ENCODE measurements at places on chromosomes 16 and 17. TPM values are rescaled to one million over a fixed set of nuclear protein-coding genes. Genes with fewer than 3 reads are reported as not detected.

DNA sequence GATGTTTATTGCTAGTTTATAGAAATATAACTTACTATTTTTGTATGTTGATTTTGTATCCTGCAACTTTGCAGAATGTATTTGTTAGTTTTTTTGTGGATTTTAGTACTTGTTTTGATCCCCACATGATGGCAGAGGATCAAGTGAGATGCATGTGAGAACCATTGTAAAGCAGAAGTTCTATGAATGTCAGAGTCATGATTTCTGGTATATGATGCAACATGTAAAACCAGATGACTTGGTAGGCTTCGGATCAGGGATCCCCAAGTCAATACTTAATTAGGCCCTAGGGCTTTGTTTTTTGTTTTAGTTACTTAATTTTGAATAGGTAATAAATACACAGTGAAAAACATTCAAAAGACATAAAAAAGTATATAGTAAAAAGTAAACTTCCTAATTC lies 45.8 kb downstream of the ESRP2 start:
- no peak for DNase-seq

DNA sequence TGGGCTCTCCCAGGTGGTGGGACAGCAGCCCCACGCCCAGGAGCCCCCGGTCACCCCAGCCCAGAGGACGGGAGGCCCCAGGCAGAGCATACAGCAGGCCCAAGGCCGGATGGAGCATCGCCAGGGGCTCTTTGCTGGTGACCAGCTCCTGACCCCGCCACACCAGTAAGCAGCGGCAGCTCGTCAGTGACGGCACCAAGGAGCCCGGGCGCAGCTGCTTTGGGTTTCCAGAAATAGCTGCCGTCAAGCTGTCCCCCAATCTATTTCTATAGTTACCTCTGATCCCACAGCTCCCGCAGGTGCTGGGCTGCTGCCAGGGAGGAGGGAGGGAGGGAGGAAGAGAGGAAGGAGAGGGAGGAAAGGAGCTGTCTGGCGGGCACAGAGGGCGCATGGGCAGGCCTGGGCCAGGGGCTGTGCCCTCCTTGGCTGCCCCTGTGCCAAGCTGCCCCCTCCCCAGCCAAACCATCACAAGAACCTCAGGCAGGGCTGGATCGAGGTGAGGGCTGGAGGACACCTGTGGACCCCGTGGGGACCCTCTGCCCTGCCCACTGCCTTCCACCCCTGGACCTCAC lies 10.8 kb upstream of the RASD1 start:
- no peak for DNase-seq

- DNase-seq: no peak
Observed at GRCh38 chr16:71811261-71811803, 2.7 kb upstream of the AP1G1 start.

GRCh38 chr17:28369684-28370034 lies 448 bp downstream of the VTN start:
- no peak for DNase-seq

DNA sequence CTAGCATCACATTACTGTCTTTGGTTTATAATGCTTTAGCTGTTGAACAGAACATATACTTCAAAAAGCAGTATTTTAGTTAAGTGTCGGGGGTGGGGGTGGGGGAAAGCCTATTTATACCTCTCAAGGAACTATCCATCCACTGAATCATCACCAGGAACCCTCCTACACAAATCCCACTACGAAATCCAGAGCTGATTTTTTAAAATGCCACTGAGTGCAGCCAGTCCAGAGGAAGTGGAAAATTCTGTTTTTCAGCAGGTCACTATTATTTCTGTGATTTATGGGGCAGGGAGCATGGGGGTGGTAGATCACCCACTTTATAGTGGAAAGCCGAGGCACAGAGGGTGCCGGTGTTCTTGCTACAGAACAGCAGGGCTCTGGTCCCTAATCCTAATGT lies 284.1 kb downstream of the SOX9 start:
- peak; percentile 22 for DNase-seq

DNA sequence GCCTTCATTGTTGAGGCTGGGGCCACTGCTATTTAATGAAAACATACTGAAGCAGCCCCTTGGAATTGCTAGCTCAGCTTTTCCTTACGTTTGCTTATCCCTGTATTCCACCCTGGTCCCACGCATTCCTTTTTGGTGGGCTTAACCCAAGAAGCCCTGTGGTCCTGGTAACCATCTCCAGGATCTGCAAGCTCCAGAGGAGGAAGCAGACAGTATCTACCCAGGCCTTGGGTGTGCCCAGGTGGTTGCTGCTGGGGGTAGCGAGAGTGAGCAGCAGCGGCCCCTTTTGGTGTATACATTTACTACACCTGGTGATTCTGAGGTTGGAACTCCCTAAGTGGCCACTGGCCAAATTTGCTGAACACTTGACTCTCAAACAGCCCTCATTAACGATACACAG lies 97.7 kb downstream of the CBLN1 start:
- peak; percentile 52 for DNase-seq

- no peak for DNase-seq
Observed at GRCh38 chr17:12074346-12074745, 53.7 kb downstream of the MAP2K4 start.

DNA sequence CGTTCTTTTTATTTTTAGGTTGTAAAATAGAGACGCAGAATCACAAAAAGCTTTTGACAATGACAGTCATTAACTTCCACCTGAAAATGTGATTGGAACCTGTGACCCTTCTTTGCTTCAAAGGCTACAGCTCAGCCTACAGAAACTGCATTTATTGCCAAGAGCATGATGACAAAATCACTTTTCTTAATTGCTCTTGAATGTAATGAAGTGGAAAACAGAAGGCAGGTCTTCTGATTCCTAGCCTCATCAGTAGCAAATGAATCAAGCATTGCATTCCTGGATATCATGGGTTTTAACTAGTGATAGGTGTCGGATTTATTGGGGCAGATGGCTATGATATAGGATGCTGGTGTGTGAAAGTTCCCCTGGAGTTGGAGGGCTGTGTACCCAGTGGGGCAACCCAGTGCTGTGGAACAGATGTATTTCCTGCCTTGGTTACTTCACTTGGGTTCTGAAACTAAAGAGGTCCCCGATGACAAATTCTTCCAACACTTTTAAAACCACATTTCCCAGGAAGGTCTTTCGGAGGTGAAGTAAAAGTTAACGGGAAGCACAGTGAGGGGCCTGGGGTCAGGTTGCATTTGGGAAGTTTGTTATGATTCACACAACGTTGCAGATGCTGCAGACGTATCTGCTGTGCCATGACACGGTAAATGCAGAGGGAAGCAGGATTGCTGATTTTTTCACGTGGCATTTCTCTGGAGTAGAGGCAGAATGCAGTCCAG lies 127.5 kb downstream of the HS3ST3A1 start:
- DNase-seq: no peak

GRCh38 chr16:86531191-86531545 lies 20.8 kb downstream of the FOXF1 start:
- no peak for DNase-seq

DNA sequence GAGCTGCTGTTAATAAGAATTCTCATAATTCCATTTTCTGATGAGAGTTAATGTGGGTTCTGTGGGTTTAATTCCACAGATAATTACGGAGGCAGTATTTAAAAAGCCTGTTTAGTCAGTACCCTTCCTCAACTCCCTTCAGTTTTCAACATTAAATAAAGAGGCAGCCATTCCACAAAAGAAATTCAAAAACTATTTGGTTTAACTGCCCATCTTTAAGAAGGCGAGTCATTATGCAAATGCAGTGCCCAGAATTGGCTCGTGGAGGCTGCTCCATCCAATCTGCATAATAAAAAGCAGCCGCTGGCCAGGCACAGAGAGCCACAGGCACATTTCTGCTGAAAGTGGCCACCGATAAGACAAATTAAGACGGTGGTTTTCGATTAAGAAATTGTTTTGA lies 194.4 kb upstream of the TOX3 start:
- no peak for DNase-seq

DNA sequence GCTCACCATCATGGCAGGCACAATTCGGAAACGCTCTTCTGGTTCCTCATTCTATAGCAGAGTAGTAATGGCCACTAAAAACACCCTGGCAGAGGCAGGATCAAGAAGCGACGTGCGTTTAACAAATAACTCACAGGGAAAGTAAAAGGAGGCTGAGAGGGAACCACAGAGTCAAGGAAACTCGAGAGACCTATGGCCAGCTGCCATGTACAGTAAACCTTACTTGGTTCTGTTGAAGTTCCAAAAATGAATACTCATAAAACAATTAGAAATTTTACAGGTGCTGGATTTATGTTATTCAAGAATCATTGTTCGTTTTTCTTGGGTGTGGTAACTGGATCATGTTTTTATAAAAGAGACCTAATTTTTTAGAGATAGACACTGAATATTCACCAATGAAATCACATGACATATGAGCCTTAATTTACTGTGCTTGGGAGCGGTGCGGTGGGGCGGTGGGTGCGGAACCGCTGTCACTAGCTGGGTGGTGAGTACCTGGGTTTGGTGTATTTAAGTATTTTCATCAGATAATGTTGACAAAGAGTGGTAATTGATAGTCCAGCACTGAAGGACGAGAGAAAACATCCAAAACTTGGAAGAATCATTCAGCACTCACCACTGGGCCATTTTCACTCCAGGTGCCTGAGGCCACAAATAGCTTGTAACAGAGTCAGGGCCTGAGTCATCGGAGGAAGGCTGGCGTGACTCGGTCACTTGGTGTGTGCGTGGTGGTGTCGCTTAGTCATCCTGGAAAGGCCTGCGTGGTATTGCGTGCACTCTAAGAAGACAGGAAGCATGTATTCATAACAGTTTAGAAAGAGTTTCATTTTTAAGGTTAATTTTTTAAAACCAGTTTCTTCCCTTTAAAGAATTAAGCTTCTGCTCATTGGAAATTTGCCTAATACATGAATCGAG lies 135.4 kb upstream of the CHMP6 start:
- DNase-seq: peak; percentile 98

DNA sequence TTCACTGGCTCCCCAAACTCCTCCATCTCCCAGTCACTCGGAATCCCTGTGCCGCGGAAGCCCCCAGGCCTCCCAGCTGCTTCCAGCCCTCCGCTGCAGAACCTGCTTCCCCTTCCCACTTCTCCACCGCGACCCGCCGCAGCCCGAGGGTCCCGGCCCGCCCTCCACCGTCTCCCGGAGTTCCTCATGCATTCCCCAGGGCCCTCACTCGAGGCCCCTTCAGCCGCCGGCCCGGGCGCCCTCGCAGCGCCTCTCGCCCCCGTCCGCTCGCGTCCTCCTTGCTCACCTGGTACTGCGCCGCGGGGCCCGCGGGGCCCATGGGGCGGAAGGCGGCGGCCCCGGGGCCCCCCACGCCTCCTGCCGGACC lies 329 bp downstream of the SMARCD2 start:
- no peak for DNase-seq

- DNase-seq: no peak
Observed at GRCh38 chr16:79863128-79864031, 262.8 kb upstream of the MAF start.

GRCh38 chr17:3866276-3866675 lies 20.2 kb upstream of the NCBP3 start:
- no peak for DNase-seq

- no peak for DNase-seq
Observed at GRCh38 chr17:43449470-43450248, 34.1 kb upstream of the DHX8 start.

DNA sequence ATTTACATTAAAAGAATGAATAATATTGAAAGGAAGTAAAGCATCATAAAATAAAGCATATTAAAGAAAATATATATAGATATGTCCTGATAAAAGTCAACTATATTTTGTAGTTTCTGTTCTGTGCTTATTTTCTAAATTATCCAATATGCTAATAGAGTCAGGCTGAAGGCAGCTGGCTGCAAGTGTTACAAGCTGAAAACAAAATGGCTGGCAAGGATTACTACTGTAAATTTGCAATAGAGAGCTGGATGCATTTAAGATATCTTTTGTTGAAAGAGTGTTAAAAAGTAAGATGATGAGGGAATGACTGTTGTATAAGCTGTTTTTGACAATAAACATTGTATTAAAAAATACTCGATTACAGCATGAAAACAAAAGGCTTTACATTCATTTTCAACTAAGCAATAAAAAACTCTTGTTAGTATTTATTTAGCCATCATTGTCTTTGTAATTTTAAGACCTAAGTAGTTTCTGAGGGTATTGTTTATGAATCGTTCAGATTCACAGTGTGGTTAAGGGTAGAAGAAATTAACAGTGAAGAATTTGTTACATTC lies 76.3 kb downstream of the TANC2 start:
- no peak for DNase-seq

DNA sequence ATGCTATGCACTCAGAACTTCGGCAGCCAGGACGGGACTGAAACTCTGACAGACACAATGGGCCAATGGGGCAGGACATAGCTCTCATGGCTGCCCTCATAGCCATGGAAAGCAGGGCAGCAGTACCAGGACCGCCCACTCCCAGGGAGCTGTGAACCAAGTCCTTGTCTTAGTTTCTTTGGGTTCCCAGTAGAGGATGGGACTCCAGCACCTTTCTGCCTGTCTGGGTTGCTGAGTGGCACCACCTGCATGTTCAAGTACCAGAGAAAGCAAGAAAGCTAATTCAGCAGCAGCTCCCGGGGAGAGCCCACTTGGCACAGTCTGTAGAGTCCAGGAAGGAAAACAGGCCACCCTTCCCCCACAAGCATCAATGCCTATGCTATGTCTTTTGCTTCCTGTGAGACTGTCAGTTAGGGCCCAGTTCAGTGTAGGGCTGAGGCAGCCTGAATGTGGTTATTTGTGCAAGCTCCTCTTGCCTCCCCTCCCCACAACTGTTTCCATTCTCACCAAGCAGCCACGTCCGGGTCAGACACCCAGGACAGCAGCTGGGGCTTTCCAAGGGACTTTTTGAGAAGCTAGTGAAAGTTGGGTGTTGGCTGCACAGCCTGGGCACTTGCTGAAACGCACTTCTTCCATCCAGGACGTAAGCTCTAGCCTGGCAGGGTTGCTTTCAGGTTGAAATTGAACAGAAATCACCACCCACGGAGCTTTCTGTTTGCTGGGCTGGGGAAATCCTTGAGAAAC lies 7.8 kb downstream of the SUPT4H1 start:
- no peak for DNase-seq

- DNase-seq: peak; percentile 39
Observed at GRCh38 chr17:66317629-66318028, 15.2 kb downstream of the PRKCA start.

- DNase-seq: no peak
Observed at GRCh38 chr17:6392609-6393350, 42.1 kb downstream of the AIPL1 start.

GRCh38 chr17:52410781-52411180 lies 252.3 kb upstream of the CA10 start:
- peak; percentile 35 for DNase-seq

The CFAP97D1 gene
- total RNA-seq: 0.12 TPM

The PIRT gene
- not detected for total RNA-seq

The PRRT2 gene
- 0.35 TPM for total RNA-seq

The NFATC2IP gene
- 43.9 TPM for total RNA-seq

The SMPD3 gene
- 0.06 TPM for total RNA-seq

The AIPL1 gene
- not detected for total RNA-seq

The NOL11 gene
- 96.9 TPM for total RNA-seq

The G6PC1 gene
- not detected for total RNA-seq

The ACSM2A gene
- not detected for total RNA-seq

The CLEC10A gene
- total RNA-seq: not detected
